Left colon (tissue), 2 donors: ENCODE measurements at places on chromosomes 2 and 18. TPM values are rescaled to one million over a fixed set of nuclear protein-coding genes. Genes with fewer than 3 reads are reported as not detected.

GRCh38 chr18:45666520-45666919, 51.2 kb downstream of the SLC14A2 start:
- no peak for DNase-seq

DNA sequence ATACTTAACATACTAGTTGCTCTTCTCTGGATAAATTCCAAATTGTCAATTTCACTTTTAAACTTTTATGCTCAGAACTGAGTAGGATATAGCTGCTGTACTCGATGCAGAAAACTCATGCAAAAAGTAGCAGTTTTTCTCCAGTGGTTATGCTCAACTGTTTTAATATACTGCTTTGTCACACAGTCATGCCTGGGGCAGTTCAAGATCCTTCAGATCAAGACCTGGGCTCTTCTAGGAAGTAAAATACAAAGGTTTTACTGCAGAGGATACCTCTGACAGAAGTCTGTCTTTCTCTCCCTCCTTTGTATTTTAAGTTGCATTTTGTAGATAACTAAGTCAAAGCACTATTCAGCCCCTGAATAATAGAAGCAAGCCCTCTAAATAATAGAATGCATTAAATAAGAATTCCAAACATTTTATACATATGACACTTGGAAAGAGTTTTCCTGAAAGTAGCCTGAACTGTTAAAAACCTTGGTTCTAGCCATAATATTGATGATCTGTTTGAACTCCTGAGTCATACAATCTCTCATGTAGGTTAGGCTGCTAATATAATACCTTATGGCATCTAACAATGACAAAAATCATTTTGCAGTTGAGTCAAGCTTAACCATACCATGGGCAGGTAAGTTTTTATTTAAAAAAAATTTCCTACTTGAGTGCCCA, 183.3 kb upstream of the TRIB2 start:
- no peak for DNase-seq

DNA sequence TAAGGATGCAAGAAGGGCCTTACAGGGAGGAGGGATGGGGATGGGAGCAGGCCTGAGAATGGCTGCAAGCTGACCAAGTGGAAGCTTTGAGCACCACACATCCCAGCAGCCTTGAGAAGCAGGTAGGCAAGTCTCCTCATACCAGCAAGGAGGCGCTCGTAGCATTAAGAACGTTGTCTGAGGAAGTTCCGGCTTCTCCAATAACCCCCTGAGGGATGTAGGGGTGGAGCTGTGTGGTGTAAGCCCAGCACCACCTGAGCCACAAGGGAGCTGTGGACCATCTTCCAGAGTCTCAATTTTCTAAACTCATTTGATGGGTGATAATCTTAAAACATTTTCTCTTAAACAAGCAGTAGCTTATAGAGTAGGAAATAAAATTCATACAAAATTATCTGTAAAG, 50.6 kb downstream of the ST3GAL5 start:
- no peak for DNase-seq

Gene STK17B
- total RNA-seq = 59.9 TPM

Gene KRCC1
- total RNA-seq = 58.4 TPM

Gene REG3A
- not detected for total RNA-seq

GRCh38 chr2:119837759-119838158, 78.0 kb downstream of the PTPN4 start:
- DNase-seq = peak; percentile 31

DNA sequence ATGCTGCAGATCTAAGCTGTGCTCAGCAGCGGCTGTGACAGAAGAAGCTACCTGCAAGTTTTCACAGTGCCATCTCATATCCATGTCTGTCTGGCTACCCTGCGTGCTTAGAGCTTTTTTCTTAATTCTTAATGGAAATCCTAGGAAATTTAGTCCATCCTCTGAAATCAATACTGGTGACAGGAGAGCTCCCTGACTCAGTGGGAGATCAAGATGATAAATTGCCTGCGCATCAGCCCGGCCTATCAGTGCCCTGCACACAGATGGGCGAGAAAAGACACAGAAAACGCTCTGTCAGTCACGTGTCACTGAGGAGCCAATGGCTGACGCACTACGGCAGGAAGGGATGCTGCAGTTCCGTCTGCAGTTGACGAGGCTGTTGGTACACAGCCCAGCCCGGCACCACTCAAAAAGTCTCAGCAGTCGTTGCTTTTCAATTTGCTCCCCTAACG, 819.6 kb upstream of the FSHR start:
- DNase-seq = peak; percentile 18

- no peak for DNase-seq
These were observed 47.4 kb downstream of the PSD4 start for GRCh38 chr2:113220970-113221708.

DNA sequence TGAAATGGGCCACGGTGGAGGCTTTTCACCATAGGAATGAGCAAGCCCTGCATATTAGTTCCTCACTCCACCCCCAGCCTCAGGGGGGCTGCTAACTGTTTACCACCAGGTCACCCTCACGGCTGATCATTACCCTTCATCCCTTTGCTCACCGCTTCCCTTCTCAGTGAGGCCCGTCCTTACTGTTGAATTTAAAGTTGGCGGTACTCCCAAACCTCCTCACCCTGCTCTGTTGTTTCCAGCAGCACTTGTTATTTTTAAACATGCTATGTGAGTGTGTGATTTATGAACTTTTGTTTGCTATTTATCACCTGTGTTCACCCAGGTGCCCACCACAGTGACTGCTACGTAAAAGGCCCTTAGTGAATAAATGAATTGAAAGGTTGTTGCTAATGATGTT, 243.6 kb downstream of the ZNF407 start:
- DNase-seq = no peak

- no peak for DNase-seq
These were observed 25.9 kb downstream of the OSR1 start for GRCh38 chr2:19332503-19332902.

DNA sequence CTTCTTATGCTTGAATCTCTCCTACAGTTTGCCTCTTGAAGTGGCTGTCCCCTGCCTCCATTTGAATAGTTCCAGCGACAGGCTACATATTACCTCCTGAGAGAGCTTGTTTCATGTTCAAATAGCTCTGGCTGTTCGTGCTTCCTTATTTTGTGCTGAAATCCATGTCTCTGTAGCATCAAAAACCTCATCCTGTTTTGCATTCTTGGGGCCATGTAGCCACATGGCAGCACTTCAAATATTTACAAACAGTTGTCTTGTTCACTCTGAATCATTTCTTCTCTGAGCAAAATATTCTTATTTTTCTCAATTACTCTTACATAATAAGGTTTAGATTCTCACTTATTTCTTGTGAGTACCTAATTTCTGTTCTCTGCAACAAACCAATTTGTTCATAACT, 1243.1 kb upstream of the NXPH2 start:
- DNase-seq = no peak

DNA sequence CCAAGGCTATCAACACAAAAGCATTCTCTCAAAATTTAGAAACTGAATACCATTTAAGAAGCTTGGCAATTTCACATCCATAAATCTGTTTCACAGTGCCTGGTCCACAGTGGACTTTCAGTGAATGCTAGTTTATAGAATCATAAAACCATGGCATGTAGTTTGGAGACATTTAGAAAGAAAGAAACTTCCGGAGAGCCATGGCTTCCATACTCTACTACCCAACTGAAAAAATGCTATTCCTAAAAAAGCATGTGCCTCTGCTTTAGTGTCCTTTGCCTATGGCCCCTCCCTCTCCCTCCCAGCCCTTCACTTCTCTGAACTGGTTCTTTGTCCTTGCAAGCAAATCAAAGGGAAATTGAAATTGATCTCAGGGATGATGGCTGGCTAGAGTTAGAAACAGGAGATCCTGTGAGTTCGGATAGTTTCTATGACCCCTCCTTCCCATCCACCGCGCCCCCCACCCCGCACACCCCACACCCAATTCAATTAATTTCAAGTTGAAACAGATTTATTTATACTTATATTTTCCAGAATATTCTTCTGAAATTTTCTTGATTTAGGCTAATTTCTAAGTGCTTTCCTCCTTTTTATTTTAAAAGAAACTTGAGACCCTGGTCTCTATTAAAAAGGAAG, 248.3 kb downstream of the TRIB2 start:
- no peak for DNase-seq

Gene ACADL
- total RNA-seq = 0.22 TPM

- DNase-seq = no peak
These were observed 82.4 kb upstream of the PDE1A start for GRCh38 chr2:182509216-182509615.

GRCh38 chr2:145404690-145405089, 884.8 kb upstream of the ZEB2 start:
- DNase-seq = no peak

- no peak for DNase-seq
These were observed 7.4 kb upstream of the MAT2A start for GRCh38 chr2:85531589-85531988.

DNA sequence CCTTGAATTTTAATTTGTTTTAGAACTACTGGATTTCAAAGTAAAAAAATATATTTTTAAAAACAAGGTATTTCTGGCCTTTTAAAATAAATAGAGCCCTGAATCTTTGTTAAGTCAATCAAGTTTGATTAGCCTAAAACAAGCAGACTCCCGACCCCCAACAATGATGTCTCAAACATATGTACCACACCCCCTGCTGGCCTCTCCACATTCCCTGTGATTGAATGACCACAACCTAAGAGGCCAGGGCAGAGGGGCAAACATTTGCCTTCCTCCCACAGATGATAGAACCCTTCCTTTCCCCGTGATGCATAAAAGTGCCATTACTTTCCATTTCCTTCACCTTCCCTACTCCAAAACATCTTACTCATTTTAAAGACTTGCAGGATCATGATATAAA, 130.9 kb downstream of the STK39 start:
- DNase-seq = no peak

Gene IL18RAP
- 2.4 TPM for total RNA-seq

DNA sequence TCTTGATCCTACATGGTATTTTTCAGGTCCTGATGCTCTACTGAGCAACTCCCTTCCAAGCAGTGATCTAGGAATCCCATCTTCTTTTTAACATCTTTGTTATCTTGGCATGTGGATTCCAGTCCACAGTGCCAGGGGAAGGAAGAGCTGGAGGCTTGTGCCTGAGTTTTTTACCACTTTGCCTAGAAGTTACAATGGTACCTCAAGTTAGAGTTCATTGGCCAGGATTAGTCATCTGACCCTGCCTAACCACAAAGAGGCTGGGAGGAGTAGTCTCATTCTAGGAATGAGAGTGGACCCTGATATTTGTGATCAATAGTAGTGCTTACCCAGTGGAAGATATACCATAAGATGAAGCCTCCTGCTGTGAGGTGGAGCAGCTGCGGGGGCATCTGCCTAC, 109.3 kb downstream of the ADCYAP1 start:
- no peak for DNase-seq

DNA sequence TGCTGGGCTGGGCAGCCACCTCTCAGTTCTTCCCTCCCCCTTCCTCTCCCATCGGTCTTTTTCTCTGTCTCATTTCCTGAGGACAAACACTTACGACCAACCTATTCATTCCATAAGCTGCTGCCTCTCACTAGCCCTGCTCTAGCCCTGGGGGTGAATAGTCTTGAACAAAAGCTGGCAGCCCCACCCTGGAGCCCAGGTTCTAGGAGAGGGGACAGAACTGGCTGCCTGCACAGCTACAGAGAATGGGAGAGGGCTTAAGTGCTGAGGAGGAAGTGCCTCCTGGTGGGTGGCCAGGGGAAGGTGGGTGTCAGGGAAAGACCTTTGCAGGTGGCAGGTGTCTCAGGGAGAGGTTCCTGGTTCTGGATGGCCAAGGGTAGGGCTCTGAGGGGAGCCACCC, 22.8 kb downstream of the ANO7 start:
- DNase-seq = no peak

Gene SLC16A14
- 2.5 TPM for total RNA-seq

- no peak for DNase-seq
These were observed 858.5 kb upstream of the PIK3C3 start for GRCh38 chr18:41096504-41096903.

DNA sequence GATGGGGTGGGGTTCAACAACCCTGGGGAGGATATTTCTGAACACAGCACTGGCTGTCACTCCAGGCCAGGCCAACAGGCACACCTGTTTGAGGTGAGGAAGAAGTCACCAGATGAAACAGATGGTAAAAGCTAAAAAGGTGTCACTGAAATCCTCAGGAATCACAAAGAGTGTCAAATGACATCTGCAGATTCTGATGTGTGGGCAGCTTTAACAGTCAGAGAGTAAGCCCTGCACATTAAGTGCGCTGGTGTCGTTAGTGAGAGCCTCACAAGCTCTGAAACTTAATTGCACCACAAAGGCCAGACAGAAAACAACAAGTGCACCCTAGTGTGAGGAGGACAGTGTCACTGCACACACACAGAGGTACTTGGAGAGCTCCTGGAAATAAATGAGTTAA, 13.6 kb downstream of the FLACC1 start:
- DNase-seq = no peak

- DNase-seq = no peak
These were observed 156.7 kb downstream of the TPO start for GRCh38 chr2:1569879-1570450.

DNA sequence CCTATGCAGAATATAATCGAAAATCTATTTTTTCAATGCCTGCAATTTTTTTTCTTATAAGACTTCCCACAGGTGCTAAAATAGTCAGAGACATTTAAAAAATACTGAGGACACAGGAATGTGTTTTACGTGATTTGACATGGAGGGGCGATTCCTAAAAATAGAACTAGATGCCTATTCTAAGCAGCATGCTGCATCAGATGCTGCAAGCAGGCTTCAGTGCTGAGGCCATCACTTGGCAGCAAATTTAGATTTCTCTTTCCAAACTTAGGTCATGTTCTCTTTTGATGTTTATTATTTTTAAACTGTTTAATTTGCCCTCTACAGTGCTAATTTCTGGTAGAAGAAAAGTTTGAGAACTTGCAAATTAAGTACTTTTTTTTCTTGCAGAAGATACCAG, 43.7 kb upstream of the NCK2 start:
- no peak for DNase-seq

- peak; percentile 86 for DNase-seq
These were observed 36.1 kb upstream of the MRPL33 start for GRCh38 chr2:27735263-27735904.
